ENCODE measurements at places on chromosomes 6 and 20. TPM values are rescaled to one million over a fixed set of nuclear protein-coding genes. Genes with fewer than 3 reads are reported as not detected.

Gene ELOVL4
- 0.46 TPM for total RNA-seq

Gene PACSIN1
- 0.67 TPM for total RNA-seq

Gene SEMG1
- not detected for total RNA-seq

DNA sequence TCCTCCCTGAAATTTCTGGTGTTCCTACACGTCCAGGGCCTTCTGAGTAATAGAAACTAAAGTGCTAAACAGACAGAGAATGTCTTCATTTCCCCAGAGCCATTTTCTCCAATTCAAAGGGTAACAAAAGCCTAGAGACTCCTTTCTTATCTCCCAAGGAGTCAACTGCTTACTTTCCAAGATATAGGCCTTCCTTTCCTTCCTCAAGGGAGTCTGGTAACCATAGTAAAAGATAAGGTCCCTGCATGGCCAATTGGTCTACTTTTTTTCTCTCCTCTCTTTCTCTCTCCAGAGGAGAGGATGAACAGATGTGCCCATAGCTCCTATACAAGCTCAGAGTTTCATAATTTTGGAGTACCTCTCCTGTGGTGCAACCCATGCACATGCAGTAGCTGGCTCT, 185.7 kb downstream of the ASCC3 start:
- DNase-seq, result no peak

DNA sequence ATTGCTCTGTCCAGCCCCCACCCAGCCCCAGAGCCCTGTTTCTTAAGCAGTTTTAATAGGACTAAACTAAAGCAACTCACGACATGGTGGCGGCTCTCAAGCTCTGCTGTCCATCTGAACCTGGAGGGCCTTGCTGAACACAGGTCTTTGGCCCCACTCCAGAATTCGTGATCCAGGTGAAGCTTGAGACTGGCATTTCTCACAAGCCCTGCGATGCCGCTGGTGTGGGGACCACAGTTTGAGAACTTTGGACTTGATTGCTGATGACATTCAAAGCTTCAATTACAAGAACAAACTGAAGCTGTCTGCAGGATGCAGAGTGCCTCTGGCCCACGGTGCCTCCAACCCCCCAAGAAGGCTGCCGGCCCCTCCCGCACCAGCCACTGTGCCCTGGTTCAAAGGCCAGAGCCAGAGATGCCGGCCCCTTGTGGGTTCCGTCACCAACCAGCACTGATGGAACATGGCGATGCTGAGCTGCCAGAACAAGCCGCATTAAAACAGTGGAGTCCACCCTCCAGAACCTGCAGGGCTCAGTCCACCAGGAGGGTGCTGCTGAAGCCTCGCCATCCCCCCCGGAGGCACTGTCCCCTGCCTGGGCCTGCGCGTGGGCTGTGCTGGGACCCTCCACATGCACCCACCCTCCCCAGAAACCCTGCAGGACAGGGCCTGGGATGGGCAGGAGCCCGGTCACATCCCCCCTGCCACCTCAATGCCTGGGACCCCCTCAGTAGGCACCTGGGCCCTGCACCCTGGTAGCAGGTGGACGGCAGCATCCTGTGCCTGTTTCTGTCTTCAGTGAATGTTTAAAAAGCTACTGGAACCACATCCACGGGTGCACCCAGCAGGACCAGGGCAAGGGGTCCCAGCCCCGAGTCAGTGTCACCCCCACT, 101.1 kb downstream of the PSMB1 start:
- no peak for DNase-seq

DNA sequence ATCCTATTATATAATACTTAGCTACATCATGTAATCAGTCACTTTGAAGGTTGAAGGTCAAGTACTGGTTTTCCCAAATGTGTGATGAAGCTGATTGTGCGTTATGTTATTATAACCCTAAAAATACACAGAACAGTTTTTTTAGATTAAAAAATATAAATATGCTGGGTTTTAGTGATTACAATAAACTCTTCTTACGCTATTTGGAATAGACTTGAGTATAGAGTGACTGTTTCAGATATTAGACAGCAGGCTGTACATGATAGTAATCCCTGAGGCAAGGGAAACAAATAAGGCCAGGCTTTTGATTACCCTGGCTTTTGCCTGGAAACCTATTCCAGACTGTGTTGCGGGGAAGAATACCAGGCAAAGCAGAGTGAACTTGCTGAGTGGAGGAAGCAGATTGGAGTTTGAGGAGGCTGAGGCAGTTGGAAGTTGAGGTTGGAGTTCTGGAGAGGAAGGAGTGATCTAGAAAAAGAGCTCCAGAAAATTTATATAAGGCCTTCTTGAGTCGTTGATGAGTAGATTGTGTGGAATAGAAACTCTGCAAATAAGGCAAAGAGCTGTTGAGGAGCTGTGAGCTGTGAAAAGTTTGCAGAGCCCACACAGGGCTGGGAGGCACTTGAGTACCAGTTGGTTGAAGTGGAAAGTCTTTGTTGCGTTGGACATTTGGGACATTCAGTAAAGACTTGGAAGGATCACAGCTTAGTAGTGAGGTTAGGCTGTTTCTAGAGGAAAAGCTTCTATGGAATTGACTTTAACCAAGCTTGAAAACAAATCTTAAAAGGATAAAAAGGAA, 26.4 kb downstream of the MAP3K4 start:
- DNase-seq, result no peak

- no peak for DNase-seq
Observed at GRCh38 chr6:37507690-37508421, 8.2 kb upstream of the CCDC167 start.

- peak; percentile 18 for DNase-seq
Observed at GRCh38 chr6:36731622-36732310, 34.1 kb downstream of the RAB44 start.

GRCh38 chr20:32682508-32682987, 8.8 kb upstream of the C20orf203 start:
- no peak for DNase-seq
